ENCODE measurements at places on chromosomes 7 and 10. TPM values are rescaled to one million over a fixed set of nuclear protein-coding genes. Genes with fewer than 3 reads are reported as not detected.

WDR86 gene
- total RNA-seq = 8.1 TPM

HTRA1 gene
- 11.1 TPM for total RNA-seq

ARHGAP12 gene
- total RNA-seq = 34.3 TPM

ASB10 gene
- not detected for total RNA-seq

FKBP6 gene
- not detected for total RNA-seq

SPDYE2 gene
- total RNA-seq = not detected

DNA sequence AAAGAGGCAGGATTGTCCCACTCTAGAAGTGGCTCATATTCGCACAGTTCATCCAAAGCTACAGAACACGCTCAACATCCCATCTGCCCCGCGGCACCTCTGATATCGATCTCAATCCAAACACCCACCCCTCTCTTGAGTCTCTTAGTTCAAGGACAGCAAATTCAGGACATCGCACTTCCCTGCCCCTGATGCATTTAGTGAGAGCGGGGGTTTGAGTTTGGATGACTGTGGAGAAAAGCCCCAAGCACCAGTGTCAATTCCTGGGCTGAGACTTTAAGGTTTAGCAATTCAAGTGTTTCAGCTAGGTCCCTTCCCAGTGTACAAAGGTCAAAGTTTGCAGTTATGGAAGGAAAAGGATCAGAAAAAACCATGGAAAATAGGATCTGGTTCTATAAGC is 166.2 kb downstream of the LYZL1 start:
- peaks cover 14% of the 10 kb centered on the region for H3K36me3 ChIP-seq
- H3K27me3 ChIP-seq = no peaks in the 10 kb centered on the region
- H3K4me3 ChIP-seq = no peak overlapping the region
- DNase-seq = no peak
- H3K4me1 ChIP-seq = no peaks in the 10 kb centered on the region

DNA sequence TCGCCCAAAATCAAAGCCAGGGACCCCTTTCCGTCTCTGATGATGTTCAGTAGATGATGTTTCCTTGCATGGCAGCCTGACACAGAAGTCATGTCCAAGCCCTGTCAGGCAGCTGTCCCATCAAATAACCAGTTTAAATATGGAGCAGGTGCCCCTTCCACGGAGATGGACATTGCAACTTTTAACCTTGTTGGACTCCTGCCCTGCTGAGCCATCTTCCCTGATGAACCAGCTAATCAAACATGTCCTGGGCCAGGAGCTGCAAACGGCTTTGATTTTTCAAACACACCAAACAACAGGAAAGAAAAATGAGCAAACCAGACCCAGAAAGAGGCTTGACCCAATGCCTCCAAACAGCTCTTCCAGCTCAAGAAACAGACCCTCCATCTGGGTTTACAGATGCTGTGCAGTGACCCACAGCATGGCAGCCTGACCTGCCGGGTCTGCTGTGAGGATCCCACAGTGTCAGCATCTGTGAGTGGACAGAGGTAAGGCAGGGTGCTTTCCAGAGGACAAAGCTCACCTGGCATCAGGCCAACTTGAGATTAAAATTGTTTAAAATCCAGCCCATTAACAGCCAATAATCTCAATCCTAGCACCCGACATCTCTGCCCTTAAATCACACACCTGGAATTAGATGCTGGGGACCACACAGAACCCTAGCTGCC is 372.6 kb downstream of the GRID1 start:
- no peak overlapping the region for H3K27ac ChIP-seq
- H3K36me3 ChIP-seq = no peaks in the 10 kb centered on the region
- no peaks in the 10 kb centered on the region for H3K27me3 ChIP-seq
- H3K4me1 ChIP-seq = no peaks in the 10 kb centered on the region

- H3K27ac ChIP-seq = no peak overlapping the region
- H3K4me3 ChIP-seq = no peak overlapping the region
- H3K4me1 ChIP-seq = no peaks in the 10 kb centered on the region
- DNase-seq = no peak
- no peaks in the 10 kb centered on the region for H3K36me3 ChIP-seq
Measured at GRCh38 chr10:102172288-102172687, 20.1 kb downstream of the NOLC1 start.

Data from H9 (cell line).